Kidney epithelial cell (primary cell): ENCODE measurements at places on chromosomes 2 and 18. TPM values are rescaled to one million over a fixed set of nuclear protein-coding genes. Genes with fewer than 3 reads are reported as not detected.
A peak's percentile ranks its signal among the peaks of the same experiment; 100 is the strongest.

FOXD4L1 gene
- not detected in 2 replicates for total RNA-seq

ADCY3 gene
- total RNA-seq: 24.5 and 37.0 TPM in 2 replicates

PDE1A gene
- total RNA-seq: 0.08 and 0.41 TPM in 2 replicates

SERPINB2 gene
- total RNA-seq: 3.3 and 4.1 TPM in 2 replicates

DNA sequence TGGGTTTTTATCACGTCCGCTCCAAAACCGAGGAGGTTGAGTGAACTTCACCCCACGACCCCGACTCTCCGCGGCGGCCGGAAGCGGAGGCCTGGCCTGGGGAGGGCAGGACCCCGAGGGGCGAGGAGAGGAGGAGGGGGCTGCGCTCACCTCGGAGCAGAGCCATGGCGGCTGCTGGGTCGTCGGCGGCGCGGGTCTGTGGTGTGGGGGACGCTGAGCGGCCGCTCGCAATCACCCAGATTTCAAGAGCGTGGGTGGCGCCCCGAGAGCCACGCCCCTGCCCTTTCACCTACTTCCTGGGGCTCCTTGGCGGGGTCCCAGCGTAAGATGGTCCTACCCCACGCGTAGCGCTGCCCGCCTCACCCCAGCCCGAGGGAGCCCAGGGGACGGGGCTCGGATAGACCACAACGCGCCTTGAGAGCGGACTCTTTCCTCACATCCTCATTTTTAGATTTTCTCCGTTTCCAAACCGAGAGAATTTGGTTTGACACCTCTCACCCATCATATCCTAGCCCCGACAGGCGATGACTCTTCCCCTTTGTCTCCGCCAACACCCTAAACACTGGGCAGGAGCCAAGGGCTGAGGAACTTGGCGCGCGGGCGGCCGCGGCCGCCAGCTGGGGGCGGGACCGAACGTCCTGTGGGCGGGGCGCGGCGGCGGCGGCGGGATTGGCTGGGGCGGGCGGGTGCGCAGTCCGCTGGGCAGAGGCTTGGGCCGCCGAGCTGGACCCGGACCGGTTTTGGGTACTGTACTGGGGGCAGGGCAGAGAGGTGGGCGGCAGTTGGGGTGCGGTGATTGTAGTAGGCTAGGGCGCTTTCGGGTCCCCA lies at the start of gene ACAA2:
ACAA2 (minus strand) TSS at position 215 of the 828 bp plus-strand sequence; CDS start at position 166, 49 bp downstream.
- no peak for DNase-seq

- no peak for DNase-seq
Measured at GRCh38 chr2:95354925-95355324, 47.6 kb upstream of the FAHD2A start.

B3GNT7 gene
- total RNA-seq: 8.8 and 12.2 TPM in 2 replicates

ASB1 gene
- total RNA-seq: 23.0 and 44.9 TPM in 2 replicates

GRCh38 chr2:46854260-46854659 lies 61.3 kb downstream of the MCFD2 start:
- DNase-seq: no peak

MC5R gene
- not detected in 2 replicates for total RNA-seq

DNA sequence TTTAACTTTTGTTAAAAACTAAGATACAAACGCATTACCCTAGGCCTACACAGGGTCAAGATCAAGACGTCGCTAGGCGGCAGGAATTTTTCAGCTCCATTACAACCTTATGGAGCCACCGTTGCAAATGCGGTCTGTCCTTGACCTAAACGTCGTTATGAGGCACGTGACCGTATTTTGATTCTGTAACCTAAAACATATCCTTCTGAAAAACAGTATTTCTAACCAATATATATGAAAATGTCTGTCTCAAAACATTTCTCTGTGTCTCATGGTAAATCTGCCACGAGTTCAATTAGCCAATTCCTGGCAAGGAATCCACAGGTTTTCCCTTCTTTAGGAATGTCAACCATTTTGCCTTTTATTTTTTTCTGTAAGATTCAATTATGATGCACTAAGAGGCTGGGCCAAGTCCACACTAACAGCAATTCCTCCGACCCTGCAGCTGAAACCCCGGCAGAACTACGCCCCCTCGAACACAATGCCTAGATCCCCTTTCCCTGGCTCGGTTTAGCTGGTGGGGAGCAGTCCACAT lies 1.7 kb downstream of the RTN4 start:
- no peak for DNase-seq

- DNase-seq: no peak
Measured at GRCh38 chr2:236947294-236947693, 138.4 kb upstream of the COPS8 start.

GRCh38 chr2:85536479-85536878 lies 2.5 kb upstream of the MAT2A start:
- DNase-seq: peak; percentile 48

DNA sequence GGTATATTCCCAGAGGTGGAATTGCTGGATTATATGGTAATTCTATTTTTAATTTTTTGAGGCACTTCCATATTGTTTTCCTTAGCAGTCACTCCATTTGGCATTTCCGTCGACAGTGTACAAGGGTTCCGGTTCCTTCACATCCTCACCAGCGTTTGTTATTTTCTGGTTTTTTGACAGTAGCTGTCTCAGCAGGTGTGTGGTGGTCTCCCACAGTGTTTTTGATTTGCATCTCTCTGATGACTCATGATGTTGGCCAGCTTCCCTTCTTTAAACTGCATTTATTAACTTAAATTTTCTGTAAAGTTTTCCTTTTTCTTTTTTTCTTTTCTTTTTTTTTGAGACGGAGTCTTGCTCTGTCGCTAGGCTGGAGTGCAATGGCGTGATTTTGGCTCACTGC lies 19.7 kb downstream of the SH3BP4 start:
- no peak for DNase-seq
